A549 treated with DMSO at 1 μM for 4 hours (cell line): ENCODE measurements at places on chromosomes 11 and 22. TPM values are rescaled to one million over a fixed set of nuclear protein-coding genes. Genes with fewer than 3 reads are reported as not detected.

The BRSK2 gene
- total RNA-seq = 6.5 to 7.6 TPM (median 6.8 TPM) in 5 replicates

The GRAP2 gene
- not detected in 5 replicates for total RNA-seq

The C1QTNF5 gene
- total RNA-seq = not detected in 5 replicates

The TXNRD2 gene
- total RNA-seq = 30.6 to 39.8 TPM (median 34.1 TPM) in 5 replicates

The SLC22A8 gene
- not detected in 5 replicates for total RNA-seq

The PRG2 gene
- total RNA-seq = not detected in 5 replicates

The PRDM10 gene
- total RNA-seq = 1.6 to 2.6 TPM (median 2.2 TPM) in 5 replicates

The BIRC3 gene
- total RNA-seq = 28.3 to 40.2 TPM (median 32.7 TPM) in 5 replicates

The TSPAN32 gene
- total RNA-seq = not detected in 5 replicates

The SLC37A2 gene
- total RNA-seq = 0.08 to 0.10 TPM (median 0.09 TPM) in 4 of 5 replicates, not detected in the other

The IL18BP gene
- total RNA-seq = 3.8 to 5.8 TPM (median 5.1 TPM) in 5 replicates

The PRODH gene
- 0.11 to 0.71 TPM (median 0.44 TPM) in 5 replicates for total RNA-seq

The NFAM1 gene
- total RNA-seq = not detected in 5 replicates

The ARCN1 gene
- 93.8 to 106 TPM (median 99.1 TPM) in 5 replicates for total RNA-seq

The INS gene
- total RNA-seq = not detected in 5 replicates

The SCO2 gene
- total RNA-seq = 2.6 to 8.0 TPM (median 5.4 TPM) in 5 replicates

The MS4A4A gene
- not detected in 5 replicates for total RNA-seq

The FXYD6 gene
- 0.17 to 0.52 TPM (median 0.23 TPM) in 5 replicates for total RNA-seq

The CSNK2A3 gene
- 1.6 to 2.5 TPM (median 1.9 TPM) in 5 replicates for total RNA-seq

The CSRP3 gene
- total RNA-seq = not detected in 5 replicates

The BEST1 gene
- 2.2 to 7.4 TPM (median 4.6 TPM) in 5 replicates for total RNA-seq

The MMP1 gene
- total RNA-seq = 0.85 to 1.6 TPM (median 1.4 TPM) in 5 replicates

The APOA4 gene
- total RNA-seq = not detected in 5 replicates

The KDM4E gene
- not detected in 5 replicates for total RNA-seq

The RGL4 gene
- 0.04 TPM in 1 of 5 replicates, not detected in the others for total RNA-seq

The MPZL2 gene
- total RNA-seq = 0.08 TPM in 1 of 5 replicates, not detected in the others

The EXPH5 gene
- 0.02 to 0.07 TPM (median 0.04 TPM) in 5 replicates for total RNA-seq

The USP2 gene
- 0.32 to 0.58 TPM (median 0.38 TPM) in 5 replicates for total RNA-seq

The PNPLA5 gene
- 0.04 to 0.05 TPM in 2 of 5 replicates, not detected in the others for total RNA-seq

The CCND1 gene
- 183 to 237 TPM (median 227 TPM) in 5 replicates for total RNA-seq

The CTSW gene
- total RNA-seq = 0.09 TPM in 1 of 5 replicates, not detected in the others

The PYGM gene
- 0.12 to 0.40 TPM (median 0.30 TPM) in 5 replicates for total RNA-seq

The TREH gene
- total RNA-seq = 0.05 TPM in 1 of 5 replicates, not detected in the others

The INTS4 gene
- 14.4 to 20.9 TPM (median 20.4 TPM) in 5 replicates for total RNA-seq

The UCP3 gene
- total RNA-seq = 0.70 to 2.4 TPM (median 1.4 TPM) in 5 replicates

The PDE3B gene
- 2.2 to 3.2 TPM (median 2.5 TPM) in 5 replicates for total RNA-seq

The OR2D2 gene
- total RNA-seq = not detected in 5 replicates

The FREY1 gene
- total RNA-seq = 0.35 to 0.70 TPM (median 0.45 TPM) in 5 replicates

The IGLL1 gene
- not detected in 5 replicates for total RNA-seq

The ZBTB16 gene
- not detected in 5 replicates for total RNA-seq

The RAC2 gene
- total RNA-seq = 0.14 to 0.20 TPM (median 0.19 TPM) in 5 replicates

The ACO2 gene
- total RNA-seq = 45.5 to 49.6 TPM (median 48.2 TPM) in 5 replicates

The YPEL1 gene
- total RNA-seq = 0.08 to 0.63 TPM (median 0.31 TPM) in 5 replicates
